ENCODE measurements at places on chromosomes 11 and 22. TPM values are rescaled to one million over a fixed set of nuclear protein-coding genes. Genes with fewer than 3 reads are reported as not detected.
A peak's percentile ranks its signal among the peaks of the same experiment; 100 is the strongest.

OR5A1 gene
- not detected for polyA plus RNA-seq

BTBD10 gene
- polyA plus RNA-seq = 9.0 TPM

THY1 gene
- not detected for polyA plus RNA-seq

DPAGT1 gene
- 70.7 TPM for polyA plus RNA-seq

RIBC2 gene
- not detected for polyA plus RNA-seq

OR52N2 gene
- 0.14 TPM for polyA plus RNA-seq

KLHL35 gene
- not detected for polyA plus RNA-seq

SLC29A2 gene
- 0.56 TPM for polyA plus RNA-seq

CRACR2B gene
- 27.7 TPM for polyA plus RNA-seq

ACR gene
- polyA plus RNA-seq = 0.29 TPM

GRCh38 chr11:96335388-96335787 is 7.6 kb downstream of the MAML2 start:
- no peak for DNase-seq

- no peak for DNase-seq
These were observed 4.7 kb upstream of the CRKL start for GRCh38 chr22:20912494-20912893.

DNA sequence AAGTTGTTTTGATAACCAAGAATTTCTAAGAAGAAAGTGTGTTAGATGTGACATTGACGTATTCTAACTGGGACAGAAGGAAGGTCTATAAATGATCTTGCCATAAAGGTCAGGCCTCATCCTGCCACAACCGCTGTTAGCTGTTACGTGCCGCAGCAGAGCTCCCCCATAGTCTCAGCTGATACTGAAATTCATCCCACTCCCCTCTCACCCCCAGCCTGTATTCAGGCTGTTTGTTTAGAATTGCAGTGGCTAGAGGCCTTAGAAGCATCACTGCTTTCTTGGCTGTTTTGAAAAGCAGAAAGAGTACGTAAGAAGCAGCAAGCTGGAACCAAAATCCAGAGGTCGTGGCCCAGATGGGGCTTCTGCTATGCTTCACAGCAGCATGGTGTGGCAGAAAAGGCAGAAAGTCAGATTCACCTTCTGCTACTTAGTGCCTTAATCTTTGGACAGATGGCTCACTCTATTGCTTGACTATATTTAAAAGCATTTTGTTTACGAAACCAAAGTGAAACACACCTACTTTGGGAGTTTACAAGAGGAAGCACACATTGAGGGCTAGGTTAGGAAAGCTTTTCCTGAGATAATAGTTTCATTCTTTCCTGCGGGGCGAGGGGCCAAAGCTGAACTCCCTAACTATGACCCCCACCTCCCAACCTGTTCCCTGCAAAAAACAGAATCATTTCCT is 950 bp upstream of the LAYN start:
- DNase-seq = no peak

GRCh38 chr11:64848214-64848825 is 3.9 kb upstream of the CDC42BPG start:
- DNase-seq = no peak

DNA sequence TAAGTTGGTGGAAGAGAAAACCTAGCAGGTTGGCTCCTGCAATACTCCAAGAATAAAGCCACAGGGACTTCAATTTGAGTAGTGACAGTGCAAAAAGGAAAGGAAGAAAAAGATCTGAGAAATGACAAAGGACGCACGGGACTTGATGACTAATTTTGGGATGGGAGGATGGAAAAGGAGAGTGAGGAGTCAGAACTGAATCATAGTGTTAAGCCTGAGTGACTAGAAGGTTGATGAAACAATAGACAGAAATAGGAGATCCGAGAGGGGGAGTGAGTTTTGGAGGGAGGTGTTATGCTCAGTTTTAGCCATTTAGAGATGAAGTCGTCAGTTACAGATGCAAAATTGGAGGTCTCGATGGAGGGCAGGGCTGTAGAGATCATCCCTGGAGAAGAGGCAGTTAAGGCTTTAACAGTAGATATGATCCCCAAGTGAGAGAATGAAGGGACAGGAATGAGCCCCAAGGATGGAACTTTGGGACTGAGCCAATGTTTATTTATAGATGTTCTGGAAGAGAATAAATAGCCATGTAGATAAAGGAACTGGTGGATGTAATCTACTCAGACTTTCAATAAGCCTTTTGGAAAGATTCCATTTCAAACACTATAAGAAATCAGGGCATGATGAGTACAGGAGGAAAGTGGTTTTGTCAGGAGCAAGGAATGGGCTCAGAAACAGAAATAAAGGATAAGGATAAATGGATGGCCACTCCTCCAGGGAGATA is 108.9 kb upstream of the NCAM1 start:
- DNase-seq = no peak

GRCh38 chr11:3627291-3627690 is 14.5 kb downstream of the ART5 start:
- DNase-seq = no peak

DNA sequence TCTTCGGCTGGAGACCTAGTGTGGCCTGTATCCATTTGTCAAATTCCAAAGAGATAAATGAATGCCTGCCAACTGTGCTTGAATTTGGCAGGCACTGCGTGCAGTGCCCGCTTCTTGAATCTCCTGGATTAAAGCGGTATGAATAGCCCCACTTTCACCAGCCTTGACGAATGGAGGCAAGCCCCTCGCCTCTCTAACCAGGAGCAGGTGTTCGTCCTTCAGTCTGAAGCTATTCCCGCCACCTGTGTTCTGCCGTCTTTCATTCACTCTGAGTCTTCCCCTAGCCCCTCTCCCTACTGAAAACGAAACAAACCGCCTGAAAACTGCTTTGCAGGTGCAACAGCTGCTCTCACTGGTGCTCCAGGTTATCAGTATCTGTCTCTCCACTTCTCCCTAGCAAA is 11.2 kb downstream of the NLRP14 start:
- no peak for DNase-seq

- DNase-seq = no peak
These were observed 33.7 kb downstream of the RNF121 start for GRCh38 chr11:71962428-71963038.

DNA sequence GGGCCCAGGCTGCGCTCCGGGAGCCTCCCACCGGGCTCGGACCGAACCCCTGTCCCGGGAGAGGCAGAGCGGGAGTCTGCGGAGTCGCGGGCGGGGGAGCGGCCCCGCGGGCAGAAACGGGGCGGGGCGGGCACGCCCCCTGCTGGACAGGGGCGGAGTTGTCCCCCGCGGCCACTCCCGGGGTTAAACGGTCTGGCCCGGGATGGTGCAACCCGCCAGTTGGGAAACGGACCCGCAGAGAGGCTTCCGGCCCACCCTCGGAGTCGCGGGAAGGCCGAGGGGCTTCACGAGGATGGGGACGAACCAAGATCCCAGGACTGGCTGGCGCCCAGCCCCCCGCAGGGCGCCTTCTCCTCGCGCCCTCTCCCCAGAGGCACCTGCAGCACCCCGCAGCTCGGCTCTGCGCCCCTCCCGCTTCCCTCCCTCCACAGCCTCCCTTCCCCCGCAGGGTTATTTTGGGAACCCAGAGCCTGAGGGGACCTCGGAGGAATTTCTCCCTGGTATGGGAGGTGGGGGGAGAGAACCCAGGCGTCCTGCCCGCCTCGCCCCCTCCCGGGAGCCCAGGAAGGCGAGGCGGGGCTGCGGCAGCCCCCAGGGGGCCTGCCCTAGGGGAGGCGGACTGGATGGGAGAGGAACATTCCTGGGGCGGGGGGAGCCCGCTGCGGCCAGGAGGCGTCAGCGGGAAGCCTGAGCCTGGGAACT is 902 bp downstream of the RASGRP2 start:
- DNase-seq = no peak

DNA sequence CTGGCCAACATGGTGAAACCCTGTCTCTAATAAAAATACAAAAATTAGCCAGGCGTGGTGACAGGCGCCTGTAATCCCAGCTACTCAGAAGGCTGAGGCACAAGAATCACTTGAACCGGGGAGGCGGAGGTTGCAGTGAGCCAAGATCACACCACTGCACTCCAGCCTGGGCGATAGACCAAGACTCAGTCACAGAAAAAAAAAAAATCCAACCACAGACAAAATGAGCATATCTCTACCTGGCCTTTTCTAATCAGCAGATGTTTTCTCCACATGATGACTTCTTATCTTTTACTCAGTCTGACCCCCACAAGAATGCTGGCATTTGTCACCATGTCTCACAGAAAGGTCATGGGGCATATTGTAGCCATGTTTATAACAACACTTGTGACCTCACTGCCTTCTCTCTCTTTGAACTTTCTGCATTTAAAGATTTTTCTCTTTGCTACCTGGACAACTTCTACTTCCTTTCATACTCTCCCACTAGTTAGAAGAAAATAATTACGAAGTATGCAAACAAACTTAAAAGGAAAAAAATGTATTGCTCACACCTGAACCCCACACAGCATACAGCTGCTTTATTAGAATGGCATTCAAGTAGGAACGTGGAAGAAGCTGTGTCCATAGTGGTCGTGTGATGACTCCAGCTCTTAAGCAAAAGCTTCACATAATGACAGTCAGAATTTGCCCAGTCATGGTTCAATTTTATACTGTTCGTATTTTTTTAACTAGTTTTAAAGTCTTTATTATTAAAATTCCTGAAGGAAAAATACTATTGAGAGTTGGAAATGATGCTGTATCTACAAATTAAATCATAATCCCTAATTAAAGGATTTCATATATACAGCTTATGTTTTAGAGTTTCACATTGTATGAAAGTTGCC is 65.4 kb downstream of the ZC3H12C start:
- no peak for DNase-seq

DNA sequence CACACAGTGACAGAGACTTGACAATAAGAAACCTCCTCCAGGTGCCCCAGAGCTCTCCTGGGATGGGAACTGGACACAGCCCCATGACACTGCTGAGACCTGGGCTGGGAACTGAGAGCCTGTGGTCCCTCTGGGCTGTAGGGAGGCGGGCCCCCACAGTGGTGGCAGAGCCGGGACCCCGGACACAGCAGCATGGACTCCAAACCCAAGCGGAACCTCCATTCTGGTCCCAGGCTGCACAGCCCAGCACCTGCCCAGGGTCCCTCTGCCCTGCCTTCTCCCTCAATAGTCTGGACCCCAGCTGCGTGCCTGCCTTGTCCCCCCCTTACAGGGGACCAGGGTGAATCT is 8.4 kb upstream of the APOBEC3H start:
- no peak for DNase-seq

DNA sequence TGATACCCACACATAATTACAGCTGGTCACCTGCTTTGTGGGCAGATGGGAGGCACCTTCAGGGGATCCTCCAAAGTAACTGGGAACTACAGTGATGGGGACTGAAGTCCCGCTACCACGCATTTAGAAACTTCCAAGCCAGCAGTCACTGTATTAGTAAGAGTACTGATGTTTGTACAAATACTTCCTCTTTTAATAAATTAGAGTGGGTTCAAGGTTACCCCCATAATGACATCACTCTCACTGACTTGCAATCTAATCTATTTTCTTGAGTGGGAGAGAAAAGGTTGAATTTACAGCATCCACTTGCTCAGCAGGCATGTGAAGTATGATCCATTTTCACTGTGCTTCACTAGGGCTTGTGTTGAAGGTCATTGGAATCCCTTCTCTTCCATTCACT is 72.1 kb upstream of the TIMP3 start:
- DNase-seq = no peak

- no peak for DNase-seq
These were observed 112.3 kb downstream of the MAML2 start for GRCh38 chr11:96230686-96231085.

DNA sequence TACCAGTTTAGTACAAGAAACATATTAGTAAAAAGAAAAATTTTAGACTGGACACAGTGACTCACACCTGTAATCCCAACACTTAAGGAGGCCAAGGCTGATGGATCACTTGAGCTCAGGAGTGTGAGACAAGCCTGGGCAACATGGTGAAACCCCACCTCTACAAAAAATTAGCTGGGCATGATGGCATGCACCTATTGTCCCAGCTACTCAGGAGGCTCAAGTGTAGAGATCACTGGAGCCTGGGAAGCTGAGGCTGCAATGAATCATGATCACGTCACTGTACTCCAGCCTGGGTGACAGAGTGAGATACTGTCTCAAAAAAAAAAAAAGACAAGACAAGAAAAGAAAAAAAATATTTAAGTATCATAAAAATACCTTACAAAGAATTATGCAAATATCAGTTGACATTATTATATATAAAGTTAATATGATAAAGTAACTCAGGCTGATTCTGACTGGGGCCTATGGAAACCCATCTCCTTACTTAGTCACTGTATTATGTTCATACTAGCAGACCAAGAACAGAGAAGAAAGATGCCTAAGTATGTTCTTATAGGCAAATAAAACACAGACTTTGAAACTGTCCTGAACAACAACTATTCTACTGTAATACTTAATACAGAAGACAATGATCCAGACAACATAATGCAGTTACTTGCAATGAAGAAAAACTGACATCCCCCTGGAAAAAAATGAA is 27.3 kb downstream of the FAM168A start:
- DNase-seq = no peak

DNA sequence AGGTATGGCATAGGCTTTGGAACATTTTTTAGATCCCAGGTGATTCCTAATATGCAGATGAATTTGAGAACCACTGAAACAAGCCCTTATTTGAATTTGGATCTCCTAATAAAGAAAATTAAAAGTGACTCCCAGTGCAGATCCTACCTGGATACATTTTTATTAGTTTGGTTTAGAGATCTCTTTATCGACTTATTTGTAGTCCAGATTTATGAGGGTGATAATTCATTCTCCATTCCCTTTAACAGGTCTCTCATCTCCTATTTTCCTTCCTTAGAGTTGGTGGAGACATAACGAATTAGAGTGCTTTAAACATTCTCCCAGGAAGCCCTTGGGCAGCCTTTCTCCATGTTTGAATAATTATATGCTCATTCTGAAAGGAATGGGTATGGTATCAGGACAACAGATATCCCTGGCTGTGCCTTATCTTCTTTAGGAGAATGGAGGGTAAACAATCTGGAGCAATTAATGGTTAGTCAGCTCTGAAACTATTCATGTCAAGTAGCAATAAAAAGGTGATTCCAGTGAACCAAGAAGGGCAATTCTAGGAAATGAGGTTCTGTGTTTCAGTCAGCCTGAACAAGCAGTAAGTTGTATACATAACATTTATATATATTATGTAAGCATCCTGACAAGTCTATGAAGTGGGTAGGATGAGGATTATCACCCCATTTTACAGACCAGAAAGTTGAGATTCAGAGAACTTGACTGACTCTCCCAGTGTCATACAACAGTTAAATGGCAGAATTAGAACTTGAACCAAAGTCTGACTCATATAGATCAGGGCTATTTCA is 53.9 kb upstream of the RCE1 start:
- peak; percentile 50 for DNase-seq

Data from HepG2 (cell line).